ENCODE measurements at places on chromosomes 2 and 18.

DNA sequence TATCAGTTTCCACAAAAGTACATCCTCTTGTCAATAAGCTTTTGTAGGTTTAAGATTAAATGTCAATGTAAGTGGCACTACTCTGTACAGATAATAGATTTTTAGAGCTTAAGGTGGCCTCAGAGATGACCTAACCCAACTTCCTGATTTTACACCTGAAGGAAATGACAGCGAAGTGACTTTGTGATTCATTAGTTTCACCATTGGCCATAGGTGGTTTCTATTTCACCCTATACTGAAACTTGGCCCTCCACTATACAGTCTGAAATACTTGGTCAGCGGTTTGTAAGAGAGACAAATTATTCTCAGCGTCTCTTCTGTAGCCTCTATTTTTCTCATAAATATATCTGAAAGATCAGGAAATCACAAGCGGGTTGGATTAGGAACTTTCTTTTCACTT, 330.4 kb upstream of the FAM98A start:
- DNase-seq, result no peak

- DNase-seq, result no peak
Measured at GRCh38 chr2:184780384-184780783, 182.1 kb downstream of the ZNF804A start.

- DNase-seq, result no peak
Measured at GRCh38 chr2:198375083-198375410, 570.7 kb downstream of the PLCL1 start.

GRCh38 chr2:220025207-220025606, 397.8 kb downstream of the SLC4A3 start:
- no peak for DNase-seq

DNA sequence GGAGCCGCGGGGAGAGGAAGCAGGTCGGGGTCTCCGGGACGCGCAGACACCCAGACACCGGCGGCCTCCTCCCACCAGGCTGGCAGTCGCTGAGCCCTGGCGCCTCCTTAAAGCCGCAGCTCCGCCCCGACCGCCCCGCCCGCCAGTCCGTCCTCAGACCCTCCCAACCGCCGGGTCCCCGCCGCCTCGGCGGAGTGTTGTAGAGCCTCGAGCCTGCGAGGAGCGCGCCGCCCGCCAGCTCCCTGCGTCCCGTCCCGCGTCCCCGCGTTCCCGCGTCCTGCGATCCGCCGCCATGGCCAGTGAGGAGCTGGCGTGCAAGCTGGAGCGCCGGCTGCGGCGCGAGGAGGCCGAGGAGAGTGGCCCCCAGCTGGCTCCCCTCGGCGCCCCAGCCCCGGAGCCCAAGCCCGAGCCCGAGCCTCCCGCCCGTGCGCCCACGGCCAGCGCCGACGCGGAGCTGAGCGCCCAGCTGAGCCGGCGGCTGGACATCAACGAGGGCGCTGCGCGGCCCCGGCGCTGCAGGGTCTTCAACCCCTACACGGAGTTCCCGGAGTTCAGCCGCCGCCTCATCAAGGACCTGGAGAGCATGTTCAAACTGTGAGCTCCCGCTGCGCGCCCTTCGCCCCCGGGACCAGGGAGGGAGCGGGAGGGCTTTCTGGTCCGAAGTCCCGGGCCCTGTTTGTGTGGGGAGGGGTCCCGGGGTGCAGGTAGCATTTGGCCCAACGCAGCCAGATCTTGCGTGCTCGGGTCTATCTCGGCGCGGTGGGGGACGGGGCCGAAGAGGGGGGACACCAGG, at the start of gene EFHD1:
Gene EFHD1, plus strand, starts transcription at position 192 of the 793 bp plus-strand sequence. Its CDS starts 101 bp downstream, at position 293.
- peak; percentile 75 for DNase-seq

- DNase-seq, result peak; percentile 58
Measured at GRCh38 chr2:71277536-71278103, 50.7 kb upstream of the PAIP2B start.

DNA sequence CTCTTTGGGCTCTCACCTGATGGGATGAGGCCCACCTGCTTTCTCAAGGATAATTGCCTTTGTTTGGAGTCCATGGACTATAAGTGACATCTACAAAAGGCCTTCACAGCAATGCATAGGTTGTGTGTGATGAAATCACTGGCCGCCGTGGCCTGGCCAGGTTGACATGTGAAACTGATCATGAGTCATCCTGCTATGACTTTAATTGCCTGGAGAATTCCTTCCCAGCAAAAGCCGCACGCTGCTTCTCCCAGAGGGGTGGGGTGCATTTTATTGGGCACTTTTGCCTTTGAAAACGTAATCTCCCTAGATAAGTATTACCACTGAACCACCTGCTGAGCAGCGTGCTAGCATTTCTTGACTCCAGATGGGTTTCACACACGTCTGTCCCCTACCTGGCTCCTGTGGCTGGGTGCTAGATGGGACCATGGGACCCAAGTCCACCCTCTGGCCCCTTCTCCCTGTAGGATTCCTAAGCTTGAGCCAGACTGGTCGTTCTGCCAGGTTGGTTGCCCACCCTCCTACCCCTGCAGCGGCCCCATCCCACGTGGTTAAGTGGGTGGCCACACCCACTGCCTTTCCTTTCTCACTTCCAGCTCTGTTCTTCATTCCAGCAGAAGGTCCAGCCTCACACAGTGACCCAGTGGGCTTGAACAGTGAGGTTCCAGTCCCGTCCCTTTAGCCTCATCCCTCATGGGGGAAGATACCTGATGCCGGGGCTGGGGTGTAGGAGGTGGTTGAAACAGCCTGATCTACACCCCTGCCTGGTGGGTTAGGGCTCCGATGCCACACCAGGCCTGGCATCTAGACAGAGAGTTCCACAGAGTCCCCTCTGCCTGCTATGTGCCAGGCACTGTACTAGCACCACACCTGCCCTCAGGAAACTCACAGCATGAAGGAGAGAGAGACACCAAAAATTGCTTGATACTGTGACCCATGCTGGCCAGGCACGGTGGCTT, 89.6 kb downstream of the GBX2 start:
- no peak for DNase-seq

DNA sequence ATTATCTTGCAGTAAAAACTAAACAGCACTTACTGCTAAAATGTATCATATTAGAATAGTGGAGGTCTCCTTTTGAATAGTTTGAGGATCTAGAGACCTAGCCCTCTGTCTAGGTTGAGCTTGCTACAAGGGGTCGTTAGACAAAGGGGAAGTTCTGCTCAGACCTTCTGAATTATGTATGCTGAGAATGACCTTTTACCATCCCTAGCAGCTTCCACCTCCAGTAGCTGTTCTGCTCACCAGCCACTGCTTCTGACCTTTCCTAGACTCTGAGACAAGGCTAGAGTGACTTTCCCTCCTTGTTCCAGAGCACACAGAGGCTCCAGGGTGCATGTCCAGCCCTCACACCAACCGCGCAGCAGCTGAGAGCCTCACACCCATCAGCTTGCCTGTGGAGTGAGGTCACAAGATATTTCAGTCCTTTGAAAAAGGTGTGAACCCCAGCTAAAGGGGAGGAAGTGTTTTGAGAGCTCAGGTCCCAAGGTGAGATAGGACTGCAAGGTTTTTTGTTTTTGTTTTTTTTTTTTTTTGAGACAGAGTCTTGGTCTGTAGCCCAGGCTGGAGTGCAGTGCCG, 289.3 kb upstream of the TNP1 start:
- DNase-seq, result no peak

DNA sequence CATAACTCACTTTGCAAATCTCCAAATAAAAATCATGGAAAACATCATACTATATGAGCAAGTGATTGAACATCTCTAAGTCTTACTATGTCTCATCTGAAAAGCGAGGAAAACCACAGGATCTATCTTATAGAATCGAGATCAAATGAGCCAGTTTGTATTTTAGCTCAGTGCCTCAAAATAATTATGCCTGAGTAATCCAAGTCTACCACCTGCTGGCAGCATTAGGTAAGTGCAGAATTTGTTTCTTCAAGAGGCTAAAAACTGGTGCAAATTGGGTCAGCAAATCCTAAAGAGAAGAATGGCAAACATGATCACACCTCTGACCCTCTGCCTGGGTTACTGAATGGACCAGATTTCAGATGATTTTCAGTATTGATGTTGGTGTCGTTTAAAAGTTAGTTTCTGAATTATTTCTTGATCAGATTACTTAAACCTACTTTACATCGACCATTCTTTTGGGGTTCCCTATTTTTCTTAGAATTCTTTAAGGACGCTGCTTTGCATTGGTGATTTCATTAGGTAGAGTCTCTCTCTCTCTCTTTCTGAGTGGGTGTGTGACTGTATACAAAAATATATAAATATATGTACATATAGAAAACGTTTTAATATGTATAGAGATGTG, 12.7 kb upstream of the FHOD3 start:
- DNase-seq, result no peak

- DNase-seq, result no peak
Measured at GRCh38 chr2:105822186-105822585, 77.5 kb downstream of the NCK2 start.

GRCh38 chr2:96409081-96409819, 73.7 kb downstream of the NCAPH start:
- DNase-seq, result no peak

DNA sequence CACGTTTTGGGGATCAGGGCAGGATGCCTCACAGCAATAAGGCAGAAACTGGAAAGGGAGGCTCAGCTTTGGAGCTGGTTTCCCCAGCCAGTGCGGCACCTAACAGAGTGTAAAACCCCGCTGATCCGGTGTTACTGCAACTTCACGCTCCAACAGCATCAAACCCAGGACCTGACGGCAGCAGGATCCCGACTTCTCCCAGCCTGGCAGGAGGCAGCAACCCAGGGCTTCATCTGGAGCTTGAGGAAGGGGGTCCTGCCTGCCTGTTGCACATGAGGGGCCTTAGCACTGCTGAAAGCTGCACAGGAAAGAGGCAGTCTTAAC, 209.8 kb downstream of the MGAT5 start:
- DNase-seq, result no peak
